ENCODE measurements at places on chromosomes 3 and 15.

DNA sequence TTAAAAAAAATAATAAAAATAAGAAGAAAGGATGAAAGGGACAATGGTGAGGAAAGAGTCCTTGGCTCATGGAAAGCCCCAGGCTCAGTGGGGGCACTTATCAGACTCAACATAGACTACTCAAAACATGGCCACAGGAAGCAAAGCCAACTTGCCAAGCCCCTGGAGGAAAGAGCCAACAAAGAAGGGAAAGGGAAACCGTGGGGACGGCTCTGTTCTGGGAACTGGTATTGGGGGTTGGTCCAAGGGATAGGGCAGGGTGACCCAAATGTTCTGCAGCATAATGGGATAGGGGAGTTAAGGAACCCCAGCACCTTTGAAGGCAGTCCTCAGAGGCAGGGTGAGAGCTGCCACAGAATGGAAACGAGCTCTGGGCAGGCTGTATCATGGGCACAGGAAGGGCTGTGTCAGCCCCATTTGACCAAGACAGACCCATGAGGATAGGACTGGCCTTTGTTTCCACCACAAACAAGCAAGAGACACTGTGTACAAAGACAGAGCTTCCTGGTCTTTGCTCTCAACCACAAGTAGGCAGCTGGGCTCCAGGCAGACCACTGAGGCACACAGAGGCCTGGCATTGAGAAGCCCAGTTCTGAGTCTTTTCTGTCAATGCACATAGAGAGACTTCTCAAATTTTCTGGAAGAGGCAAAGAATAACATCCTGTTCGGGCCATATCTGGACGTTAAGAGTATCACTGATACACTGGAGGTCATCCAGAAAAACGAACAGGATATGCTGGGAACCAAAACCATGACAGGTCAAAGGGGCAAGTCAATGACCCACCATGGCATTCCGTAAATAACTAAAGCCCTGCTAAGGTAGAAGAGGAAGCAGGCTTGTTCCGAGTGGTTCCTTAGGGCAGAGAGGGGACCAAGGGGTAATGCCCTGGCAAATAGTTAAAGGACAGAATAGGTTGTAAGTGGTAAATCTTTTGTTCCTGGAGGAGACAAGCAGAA, 10.6 kb upstream of the SEMA7A start:
- no peak for DNase-seq

DNA sequence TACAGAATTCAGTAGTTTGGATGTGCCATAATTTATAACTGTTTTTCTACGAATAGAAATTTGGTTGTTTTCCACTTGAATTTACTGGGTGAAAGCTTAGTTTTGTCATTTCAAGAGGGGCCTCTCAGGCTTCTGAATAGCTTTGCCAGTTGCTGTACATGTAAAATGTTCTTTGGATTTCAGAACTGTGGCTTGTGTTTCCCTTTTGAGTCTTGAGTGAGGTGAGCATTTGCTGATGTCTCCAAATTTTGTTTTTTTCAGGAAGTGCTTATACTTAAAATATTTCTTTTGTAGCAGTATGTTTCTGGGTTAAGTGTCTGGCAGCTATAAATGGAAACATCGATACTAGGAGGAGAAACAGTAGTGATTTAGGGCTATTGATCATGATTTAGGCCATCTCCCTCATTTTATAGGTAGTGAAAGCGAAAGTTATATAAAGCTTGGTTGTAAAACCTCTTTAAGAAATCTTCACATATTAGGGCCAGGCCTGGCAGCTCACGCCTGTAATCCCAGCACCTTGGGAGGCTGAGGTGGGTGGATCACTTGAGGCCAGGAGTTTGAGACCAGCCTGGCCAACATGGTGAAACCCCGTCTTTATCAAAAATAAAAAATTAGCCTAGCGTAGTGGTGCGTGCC, 9.2 kb upstream of the TRAK1 start:
- DNase-seq = no peak

- no peak for DNase-seq
These were observed 29.4 kb upstream of the EIF4A2 start for GRCh38 chr3:186754006-186754405.

GRCh38 chr15:26729581-26729980, 43.3 kb downstream of the GABRB3 start:
- DNase-seq = no peak

- DNase-seq = peak; percentile 65
These were observed 47.0 kb downstream of the MTHFS start for GRCh38 chr15:79849789-79850188.

GRCh38 chr3:33277193-33277882, at the start of gene FBXL2:
TSS of gene FBXL2 (plus strand) at chr3:33277442. CDS start at chr3:33277513, 71 bp downstream.
- peak; percentile 93 for DNase-seq

- no peak for DNase-seq
These were observed 74.1 kb upstream of the SYN2 start for GRCh38 chr3:11930084-11930483.

- no peak for DNase-seq
These were observed 77.0 kb downstream of the NTRK3 start for GRCh38 chr15:88179562-88179961.

- DNase-seq = no peak
These were observed 30.0 kb downstream of the STARD5 start for GRCh38 chr15:81293728-81294515.

GRCh38 chr3:49733551-49733950, 9.8 kb upstream of the GMPPB start:
- peak; percentile 40 for DNase-seq

DNA sequence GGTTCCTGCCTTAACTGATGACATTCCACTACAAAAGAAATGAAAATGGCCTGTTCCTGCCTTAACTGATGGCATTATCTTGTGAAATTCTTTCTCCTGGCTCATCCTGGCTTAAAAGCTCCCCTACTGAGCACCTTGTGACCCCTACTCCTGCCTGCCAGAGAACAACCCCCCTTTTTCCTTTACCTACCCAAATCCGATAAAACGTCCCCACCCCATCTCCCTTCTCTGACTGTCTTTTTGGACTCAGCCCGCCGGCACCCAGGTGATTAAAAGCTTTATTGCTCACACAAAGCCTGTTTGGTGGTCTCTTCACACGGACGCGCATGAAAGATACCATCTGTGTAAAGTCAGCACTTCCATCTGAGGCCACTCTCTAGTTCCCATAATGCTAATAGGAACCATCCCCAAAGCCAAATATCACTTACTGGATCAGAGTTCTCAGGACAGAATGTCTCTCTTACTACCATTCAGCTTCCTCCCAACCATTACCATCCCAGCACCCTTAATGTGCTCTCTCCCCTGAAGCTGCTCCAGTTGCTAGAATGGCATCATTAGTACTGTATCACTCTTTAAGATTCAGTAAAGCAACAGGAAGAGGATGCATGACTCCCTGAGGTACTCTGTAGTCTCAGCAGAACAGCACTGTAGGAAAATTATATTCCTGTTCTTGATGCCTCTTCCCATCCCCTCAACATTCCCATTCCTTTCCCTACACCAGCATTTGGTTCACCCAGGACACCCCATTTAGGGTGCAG, 2.3 kb upstream of the HRG start:
- no peak for DNase-seq

DNA sequence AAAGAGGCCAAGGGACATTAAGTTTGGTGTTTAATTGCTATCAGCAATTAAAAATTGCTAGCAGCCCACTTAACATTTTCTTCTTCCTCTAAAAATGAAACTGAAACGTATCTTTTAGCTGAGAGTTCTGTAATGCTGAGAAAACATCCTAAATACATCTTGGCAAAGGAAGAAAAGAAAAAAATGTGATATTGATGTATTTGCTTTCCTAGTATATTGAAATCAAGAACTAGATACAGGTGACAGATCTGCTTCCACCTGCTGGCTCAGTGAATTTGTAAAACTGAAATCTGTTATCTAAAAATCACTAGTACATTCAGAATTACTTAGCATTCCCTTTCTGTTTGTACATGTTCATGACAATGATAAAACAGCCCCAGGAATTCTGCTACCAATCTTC, 283.2 kb downstream of the ZBTB20 start:
- DNase-seq = no peak

GRCh38 chr3:146262371-146263110, 11.6 kb upstream of the PLSCR4 start:
- DNase-seq = peak; percentile 19

DNA sequence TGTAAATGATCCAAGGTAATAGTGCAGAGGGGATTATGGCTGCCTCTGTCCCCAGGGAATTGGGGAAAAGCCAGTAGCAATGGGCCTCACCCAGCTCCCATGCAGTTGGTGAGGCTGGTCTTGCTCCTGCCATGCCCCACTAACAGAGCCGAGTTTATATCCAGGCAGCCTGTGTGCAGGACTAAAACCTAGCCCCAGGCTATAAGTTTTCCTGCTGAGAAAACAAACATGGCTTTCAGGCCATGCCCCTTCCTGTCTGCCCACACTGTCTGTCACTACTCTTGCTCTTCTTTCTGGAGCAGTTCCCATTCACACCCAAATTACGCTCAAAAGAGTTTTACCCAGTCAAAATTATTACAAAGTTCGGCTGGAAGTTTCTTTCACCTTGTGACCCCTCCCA, 73.5 kb upstream of the SPATA16 start:
- DNase-seq = no peak

GRCh38 chr3:8563597-8563996, 62.0 kb downstream of the LMCD1 start:
- no peak for DNase-seq

- DNase-seq = no peak
These were observed 10.9 kb upstream of the GPR171 start for GRCh38 chr3:151213881-151214280.

DNA sequence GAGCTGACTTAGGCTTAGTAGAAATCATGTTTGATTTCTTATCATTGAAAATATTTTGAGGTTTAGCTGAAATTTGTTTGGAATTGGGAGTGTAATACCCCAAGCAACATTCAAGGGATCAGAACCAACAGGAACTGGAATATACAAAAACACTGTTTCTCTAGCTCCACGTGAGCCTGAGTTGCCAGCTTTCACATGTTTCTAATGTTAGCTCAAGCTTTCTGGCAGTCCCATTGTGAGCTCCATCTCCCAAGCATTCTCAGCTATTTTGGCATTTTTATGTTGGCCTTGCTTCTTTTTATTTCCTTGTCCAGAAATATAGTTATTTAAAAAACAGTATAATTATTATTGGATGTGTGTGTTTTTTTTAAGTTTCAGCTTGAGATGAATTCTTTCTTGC, 427.1 kb upstream of the DPH6 start:
- DNase-seq = peak; percentile 7

- DNase-seq = no peak
These were observed 249.4 kb upstream of the RARB start for GRCh38 chr3:25178672-25179071.

DNA sequence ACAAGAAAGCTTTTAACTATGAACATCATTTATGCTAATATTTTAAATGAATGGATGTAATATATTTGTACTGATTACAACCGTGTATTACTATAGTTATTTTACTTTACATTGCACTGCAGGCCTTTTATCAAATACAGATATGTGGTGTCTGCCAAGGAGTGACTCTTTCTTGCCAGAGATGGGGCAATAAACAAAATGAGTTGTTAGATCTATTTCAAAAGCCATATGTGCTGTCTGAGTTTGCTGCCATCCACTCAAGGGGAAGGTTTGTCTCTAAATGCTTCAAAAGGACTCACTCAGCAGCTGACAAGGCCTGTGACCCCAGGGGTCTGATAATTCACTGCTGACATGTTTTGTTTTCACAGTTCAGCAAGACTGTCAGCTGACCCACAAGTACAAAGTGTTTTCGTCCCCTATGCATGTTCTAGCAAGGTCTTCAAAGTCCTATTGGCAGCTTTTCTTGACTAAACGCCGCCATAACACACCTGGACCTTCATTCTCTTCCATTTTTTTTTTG, 41.3 kb upstream of the ZBED2 start:
- DNase-seq = peak; percentile 12

GRCh38 chr3:46724424-46724823, 6.8 kb upstream of the PRSS50 start:
- no peak for DNase-seq

GRCh38 chr15:35914573-35914972, 368.6 kb upstream of the DPH6 start:
- no peak for DNase-seq

DNA sequence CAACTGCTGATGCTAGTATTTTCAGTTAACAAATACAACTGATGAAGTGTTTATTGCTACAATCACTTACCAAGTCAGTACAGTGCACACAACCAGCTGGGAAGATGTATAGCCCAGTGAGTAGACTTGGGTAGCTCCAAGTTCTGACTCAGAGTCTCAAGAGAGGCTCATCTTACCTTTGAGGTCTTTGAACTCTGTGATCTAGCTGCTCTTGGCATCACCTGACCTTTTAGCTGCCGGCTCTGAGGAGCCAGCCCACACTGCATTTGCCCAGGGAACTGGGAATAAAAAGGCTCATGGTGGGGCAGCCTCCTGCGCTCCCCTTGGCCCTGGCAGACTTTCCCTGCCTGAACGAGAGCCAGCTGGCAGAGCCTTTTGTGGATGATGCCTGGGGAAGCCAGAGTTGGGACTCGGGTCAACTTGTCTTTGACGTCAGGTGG, 82.6 kb downstream of the CEMIP start:
- no peak for DNase-seq

DNA sequence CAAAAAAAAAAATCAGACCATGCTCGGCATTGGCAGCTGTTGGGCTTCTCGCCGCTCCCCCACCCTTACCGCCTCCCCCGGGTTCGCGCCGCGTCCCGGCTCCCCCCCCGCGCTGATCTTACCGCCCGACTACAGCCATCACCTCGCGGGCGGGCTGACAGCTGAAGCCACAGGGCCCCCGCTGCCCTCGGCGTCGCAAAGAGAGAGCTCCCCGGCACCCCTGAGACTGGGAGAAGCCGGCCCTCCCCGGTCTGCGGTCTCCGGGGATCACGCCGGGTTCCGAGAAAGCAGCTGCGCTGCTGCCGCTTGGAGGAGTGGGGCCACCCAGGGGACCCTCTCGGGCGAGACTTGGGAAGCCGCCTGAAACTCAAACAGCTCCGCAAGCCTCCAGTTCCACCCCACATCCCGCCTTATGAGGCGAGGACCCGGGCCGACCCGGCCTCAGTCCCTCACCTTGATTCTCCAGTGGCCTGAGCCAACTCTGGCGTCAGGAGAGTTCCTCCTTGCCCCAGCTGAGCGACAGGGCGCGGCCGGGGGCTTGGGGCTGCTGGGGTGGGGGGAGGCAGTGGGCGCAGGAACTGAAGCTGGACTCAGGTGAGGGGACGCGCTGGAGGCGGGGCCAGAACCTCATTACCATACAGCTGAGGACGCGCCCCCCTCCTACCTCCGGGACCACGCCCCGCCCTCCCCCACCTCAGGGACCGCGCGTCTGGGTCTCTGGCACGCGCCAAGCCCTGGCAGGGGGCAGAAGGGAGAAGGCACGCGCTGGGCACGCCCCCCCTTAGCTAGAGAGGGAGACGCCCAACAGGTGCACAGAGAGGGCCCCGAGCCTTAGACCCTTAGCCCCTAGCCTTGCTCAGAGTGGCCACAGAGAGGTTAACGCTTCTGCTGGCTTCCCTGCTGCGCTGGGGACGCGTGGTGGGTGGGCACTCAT, 1.0 kb upstream of the DLL4 start:
- peak; percentile 36 for DNase-seq

- DNase-seq = peak; percentile 98
These were observed 6.3 kb upstream of the PKM start for GRCh38 chr15:72237029-72237852.

GRCh38 chr3:38313695-38314094, 31.6 kb downstream of the SLC22A14 start:
- no peak for DNase-seq

All from adipocyte (in vitro differentiated cells).